Stimulated activated CD4-positive, alpha-beta T cell treated with anti-CD3 and anti-CD28 coated beads, TNF-alpha, amount 100 ng/mL, for 48 hours (primary cell): ENCODE measurements at places on chromosomes 6 and 20.

GRCh38 chr20:33209789-33210188 is 7.4 kb upstream of the BPIFA3 start:
- DNase-seq, result peak; percentile 33

- DNase-seq, result no peak
Observed at GRCh38 chr6:13427316-13427715, 60.1 kb downstream of the GFOD1 start.

DNA sequence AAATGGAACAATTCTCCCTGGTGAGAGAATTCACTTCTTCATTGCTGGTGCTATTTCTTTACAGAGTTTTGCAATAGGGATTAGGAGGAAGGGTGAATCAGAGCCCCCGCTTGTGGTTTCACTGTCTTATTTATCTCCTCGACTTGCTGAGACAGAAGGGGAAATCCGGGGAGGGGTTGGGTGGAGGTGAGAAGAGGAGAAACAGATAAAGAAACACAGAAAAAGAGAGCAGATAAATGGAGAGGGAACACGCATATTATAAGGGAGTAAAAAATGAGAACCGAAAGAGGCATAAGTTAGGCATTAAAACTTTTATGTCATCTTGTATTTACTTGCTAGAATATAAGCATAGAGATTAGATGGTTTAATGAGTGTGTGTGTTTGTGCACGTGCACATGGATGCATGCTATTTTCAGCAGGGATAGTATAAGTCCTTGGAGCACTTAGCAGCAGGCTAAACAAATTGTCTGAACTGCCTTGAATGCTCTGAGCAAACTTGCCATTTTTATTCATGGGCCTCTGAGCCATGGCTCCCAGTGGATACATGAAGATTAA is 105.0 kb downstream of the OLIG3 start:
- peak; percentile 54 for DNase-seq

GRCh38 chr6:53520320-53520928 is 24.5 kb downstream of the GCLC start:
- DNase-seq, result no peak

- DNase-seq, result no peak
Observed at GRCh38 chr20:9253006-9253539, 184.2 kb downstream of the PLCB4 start.

- no peak for DNase-seq
Observed at GRCh38 chr6:108721286-108721685, 126.9 kb upstream of the ARMC2 start.

- DNase-seq, result no peak
Observed at GRCh38 chr20:58012731-58013510, 215.5 kb downstream of the ANKRD60 start.

DNA sequence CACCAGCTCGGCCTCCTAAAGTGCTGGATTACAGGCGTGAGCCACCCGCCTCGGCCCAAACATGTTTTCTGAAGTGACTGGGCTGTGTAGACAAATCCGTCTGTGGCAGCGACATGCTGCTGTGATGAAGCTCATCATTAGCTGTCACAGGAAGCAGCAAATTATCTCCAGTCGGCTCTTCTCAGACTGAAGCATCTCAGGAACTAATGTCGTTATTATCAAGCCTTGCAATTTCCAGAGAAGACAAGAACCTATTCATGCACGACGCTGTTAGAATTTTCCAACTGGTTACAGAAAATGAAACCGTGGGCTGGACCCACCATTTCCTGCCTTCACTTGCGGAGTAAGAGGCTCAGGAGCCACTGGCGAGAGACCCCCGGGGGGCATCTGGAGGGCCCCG is 17.1 kb upstream of the NTSR1 start:
- no peak for DNase-seq

GRCh38 chr6:141483598-141484061 is 649.1 kb upstream of the GJE1 start:
- peak; percentile 7 for DNase-seq

- DNase-seq, result no peak
Observed at GRCh38 chr6:9161731-9162130, 726.4 kb upstream of the SLC35B3 start.

DNA sequence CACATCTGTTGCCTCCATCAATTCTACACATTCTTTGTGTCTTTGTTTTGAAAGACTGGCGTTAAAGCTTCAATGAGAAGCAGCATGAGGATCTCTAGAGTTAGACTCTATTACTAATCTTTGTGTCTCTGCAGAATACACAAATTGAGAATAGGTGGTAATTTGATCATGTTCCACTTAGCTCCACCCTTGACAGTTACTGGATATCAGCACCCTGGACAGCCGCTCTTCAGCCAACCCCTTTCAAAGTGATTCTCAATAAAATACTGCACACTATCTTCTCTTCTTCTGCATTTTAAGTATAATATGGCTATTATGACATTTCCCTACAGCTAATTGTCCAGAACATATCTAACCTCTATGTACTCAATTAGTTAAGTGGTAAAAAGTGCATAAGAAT is 54.3 kb upstream of the CNR1 start:
- DNase-seq, result no peak

DNA sequence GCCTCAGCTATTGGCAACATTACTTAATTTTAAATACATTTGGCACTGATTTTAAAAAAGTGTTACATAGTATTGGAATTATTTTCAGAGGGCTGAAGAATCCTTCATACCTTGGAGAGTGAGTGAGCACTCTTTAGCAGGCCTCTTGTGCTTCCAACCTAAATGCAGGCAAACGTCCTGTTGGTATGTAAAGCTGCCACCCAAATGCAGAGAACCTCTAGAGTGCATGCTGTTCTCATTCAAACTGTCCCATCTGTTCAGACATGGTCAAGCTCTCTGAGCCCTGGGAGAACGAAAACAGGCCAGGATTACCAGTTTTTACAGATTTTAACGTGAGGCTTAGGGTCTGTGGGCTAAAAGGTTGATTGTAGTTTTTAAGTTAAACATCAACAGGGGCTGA is 378.0 kb upstream of the FLRT3 start:
- no peak for DNase-seq

GRCh38 chr6:106318851-106319250 is 6.7 kb downstream of the ATG5 start:
- no peak for DNase-seq

GRCh38 chr6:8030920-8031319 is 33.3 kb downstream of the BLOC1S5 start:
- no peak for DNase-seq

GRCh38 chr20:17807651-17808050 is 107.9 kb downstream of the BANF2 start:
- no peak for DNase-seq

DNA sequence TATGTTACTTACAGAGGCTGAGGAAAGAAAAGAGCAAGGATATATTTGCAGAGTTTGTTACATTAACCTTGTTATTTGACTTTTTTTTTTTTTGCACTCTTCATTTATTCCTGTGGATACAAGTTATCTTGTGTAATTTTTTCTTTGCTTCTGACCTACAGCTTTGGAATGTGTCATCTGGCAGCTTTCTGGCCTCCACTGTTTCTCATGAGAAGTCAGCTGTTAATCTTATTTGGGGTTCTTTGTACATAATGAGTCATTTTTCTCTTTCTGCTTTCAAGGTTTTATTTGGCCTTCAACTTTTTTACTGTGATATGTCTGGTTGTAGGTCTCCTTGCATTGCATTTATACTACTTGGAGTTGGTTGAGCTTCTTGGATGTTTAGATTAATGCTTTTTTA is 333.4 kb downstream of the SMOC2 start:
- DNase-seq, result no peak

DNA sequence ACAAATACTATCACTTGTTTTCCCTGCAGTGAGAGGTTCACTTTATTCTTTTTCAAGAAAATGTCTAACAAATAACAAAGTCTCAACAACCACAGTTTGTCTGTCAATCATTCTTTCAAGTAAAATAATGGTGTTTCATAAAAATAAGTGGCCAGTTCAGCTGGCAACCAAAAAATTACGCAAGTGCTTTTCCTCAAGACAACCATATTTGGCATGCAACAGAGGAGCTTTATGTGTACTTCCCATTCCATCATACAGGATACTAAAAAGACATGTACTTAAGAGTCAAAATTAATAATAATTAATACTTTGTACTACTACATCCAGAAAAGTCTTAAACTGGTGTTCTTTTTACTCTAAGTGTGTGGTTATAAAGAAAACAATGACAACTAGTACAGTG is 34.6 kb downstream of the ATG5 start:
- DNase-seq, result no peak

GRCh38 chr6:106870069-106870468 is 104.5 kb downstream of the CD24 start:
- DNase-seq, result no peak

GRCh38 chr6:32109765-32110160 is 625 bp upstream of the TNXB start:
- DNase-seq, result no peak

DNA sequence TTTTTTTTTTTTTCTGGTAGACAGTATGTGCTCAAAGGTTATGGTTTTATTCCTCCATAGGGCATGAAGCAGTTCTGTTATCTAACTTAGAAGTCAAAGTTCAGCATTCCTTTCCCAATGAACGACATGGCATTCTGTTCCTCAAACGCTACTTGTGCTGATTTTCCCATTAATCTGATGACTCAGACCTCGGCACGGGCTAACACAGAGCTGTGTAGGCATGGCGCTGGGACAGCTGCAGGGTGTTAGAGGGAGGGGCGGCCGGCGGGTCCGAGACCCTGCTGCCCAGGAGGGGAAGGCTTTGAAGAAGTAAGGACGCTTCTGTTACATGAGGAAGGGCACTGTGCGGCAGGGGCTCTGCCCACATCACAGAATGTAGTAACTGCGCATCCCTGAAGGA is 93.6 kb upstream of the AGPAT4 start:
- no peak for DNase-seq

GRCh38 chr6:149614337-149614736 is 34.2 kb downstream of the KATNA1 start:
- DNase-seq, result no peak

GRCh38 chr6:32886681-32887383 is 32.8 kb downstream of the PSMB9 start:
- no peak for DNase-seq

DNA sequence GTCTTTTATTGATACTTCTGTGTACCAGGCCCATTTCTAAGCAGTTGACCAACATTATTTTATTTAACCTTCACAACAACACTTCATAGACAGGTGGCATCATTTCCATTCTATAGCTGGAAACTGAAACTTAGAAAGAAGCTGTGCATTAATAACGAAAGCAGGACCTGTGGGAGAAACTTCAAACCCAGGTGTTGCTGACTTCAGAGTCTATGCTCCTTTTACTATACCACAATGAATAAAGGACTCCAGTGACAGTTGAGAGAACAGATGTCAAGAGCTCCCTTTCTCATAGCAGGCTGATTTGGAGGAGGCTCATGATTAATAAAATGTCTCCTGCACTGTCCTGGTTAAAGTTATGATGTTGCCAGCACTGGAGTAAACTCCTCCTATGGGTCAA is 56.6 kb upstream of the POU3F2 start:
- DNase-seq, result no peak
